Stimulated activated naive CD4-positive, alpha-beta T cell treated with Interleukin-2 at 50 U/mL for 16 hours (primary cell): ENCODE measurements at places on chromosomes 3 and 15.

DNA sequence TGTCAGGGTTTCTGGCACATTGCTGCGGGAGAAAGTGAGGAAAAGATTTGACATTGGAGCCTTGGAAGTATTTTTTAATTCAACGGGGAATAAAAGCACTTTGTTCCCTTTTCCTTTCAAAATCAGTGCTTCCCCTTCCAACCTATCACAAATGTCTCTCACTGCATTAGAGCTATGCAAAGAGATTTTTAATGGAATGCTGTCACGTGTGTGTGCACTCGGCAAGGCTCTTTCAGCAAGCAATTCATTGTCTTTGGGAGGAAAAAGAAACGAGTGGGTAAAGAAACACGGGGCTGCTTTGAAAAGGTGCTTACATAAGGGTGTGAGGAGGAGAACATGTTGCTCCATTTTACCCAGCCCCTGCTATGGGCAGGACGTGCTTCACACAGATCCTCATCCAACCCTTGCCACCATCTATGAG lies 490.4 kb upstream of the PROK2 start:
- DNase-seq, result no peak

GRCh38 chr3:155185631-155186071 lies 105.5 kb downstream of the MME start:
- DNase-seq, result no peak

DNA sequence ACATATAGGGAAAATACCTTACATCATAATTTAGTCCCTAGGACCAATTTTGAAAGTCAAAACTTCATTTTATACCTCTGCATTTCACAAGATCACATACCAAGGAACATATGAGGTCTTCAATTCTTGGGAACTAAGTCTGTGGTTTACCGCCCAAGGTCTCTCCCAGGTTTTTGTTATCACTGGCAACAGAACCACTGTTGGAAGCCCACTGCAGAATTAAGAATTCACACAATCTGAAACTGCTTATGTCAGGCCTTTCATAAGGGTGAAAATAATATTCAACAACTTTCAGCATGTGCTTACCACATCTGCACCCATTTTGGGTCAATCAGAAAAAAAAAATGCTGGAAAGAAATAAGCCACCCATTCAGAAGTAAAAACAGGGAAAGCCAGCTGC lies 107.2 kb upstream of the MME start:
- no peak for DNase-seq

DNA sequence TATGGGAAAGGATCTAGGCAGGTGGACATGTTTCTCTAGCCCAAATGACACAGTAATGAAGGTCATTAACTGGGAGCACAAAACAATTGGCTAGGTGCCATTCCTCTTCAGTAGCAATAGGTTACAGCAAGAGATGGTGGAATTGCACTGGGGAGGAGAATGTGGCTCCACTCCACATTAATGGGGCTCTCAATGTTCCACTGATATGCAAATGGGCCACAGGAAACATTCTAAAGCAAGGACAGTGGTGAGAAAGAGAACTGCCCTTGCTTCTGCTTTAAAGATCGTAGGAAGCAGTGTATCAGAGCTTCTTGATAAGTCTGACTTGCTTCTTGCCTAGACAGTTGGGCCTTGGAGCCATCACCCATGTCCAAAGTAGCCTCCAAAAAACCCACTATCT lies 271.4 kb upstream of the PPP2R3A start:
- no peak for DNase-seq

GRCh38 chr3:122004991-122005565 lies 17.0 kb downstream of the ILDR1 start:
- peak; percentile 39 for DNase-seq

DNA sequence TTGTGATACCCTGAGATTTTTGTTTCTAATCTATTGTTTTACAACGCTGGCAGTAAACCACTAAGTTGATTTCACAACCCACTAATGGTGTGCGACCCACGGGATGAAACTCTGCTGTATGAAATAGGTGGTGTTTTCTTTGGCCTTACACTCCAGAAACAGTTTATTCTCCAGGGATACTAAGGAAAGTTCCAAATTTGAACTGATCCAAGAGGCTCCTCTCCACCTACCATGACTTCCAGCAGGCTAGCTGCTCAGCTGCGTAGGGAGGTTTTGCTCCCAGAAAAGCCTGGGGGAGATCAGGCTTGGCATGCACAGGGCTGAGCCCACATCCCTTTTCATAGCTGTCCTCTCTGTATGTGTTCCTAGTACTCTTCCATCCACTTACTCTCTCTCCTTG lies 71.5 kb downstream of the FAM174B start:
- no peak for DNase-seq

GRCh38 chr3:9207116-9207763 lies 42.2 kb downstream of the SRGAP3 start:
- no peak for DNase-seq

DNA sequence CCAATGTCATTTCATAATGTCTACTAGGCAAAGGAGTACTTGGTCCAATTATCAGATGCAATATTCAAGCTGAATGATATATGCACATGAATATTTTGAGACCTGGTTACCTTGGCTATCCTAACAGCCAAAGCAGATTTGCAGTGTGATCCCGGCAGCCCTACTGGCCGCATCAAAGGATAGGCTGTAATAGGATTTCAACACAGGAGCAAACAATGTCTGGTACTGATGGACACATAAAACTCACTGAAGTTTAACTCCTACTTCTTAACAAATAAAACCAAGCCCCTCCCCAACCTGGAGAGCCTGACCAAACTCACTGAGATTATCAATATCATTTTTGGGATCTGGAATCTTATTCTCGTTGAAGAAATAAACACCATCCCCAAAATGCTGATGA lies 130.2 kb downstream of the FOXP1 start:
- DNase-seq, result no peak

DNA sequence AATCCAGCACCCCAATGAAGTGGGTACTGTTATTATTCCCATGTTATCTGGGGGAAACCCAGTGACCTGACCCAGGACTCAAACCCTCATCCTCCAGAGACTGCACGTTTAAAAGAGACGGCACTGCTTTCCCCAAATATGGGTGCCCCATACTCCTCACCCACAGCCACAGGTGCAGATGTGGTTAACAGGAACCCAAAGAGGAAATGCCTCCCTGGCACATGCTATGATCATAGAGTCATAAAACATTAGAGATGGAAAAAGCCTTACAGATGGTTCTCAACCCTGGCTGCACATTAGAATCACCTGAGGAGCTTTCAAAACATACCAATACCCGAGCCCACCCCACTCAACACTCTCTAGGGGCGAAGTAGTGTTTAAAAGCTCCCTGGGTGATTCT lies 111.5 kb downstream of the SEMA5B start:
- DNase-seq, result no peak

- DNase-seq, result no peak
Measured at GRCh38 chr3:157123621-157124020, 36.3 kb downstream of the CCNL1 start.

DNA sequence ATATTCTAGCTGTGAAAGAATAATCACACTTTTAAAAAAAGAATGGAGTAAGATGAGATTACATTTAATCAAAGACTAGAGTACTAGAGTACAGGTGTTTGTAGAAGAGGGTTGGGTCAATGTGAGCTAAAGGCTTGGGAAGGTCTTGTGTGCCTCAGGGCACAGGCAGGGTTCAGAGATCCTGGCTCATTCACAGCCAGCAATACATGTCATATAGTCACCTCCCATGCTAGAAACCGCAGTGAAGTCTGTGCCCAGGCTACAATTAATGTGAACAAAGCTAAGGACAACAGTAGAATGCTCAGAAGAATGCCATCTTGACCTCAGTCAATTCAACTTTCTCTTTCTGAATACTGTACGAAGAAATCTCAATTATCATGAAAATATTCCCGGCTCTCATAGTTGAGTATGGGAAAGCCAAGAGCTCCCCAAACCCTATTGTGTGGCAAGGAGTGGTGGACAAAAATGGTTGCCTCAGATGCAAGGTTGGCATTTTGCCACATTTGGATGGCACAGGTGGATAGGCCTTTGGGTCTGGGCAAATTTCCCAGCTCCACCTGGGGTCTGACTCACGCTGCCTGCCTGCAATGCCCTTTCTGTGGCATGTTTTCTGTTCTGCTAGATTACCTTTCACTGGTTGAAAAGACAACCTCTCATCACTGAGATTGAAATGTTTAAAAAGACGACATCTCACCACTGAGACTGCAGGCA lies 70.2 kb downstream of the NMD3 start:
- no peak for DNase-seq

DNA sequence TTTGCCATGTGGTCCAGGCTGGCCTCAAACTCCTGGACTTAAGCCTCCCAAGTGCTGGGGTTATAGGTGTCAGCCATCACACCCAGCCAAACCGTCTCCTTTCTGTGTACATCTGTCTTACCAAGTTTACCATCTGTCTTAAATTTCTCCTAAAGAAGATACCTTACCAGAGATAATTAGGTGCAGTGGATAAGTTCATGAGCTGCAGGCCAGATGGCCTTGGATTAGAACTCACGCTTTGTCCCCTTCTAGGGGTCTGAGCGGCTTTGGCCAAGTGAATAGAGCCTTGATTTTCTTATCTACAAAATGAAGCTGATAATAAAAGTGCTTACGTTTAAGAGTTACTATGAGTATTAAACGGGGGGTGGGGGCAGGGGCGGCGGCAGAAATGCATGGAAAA lies 103.9 kb downstream of the SUCLG2 start:
- DNase-seq, result no peak

GRCh38 chr3:27479806-27480543 lies 4.2 kb downstream of the SLC4A7 start:
- no peak for DNase-seq

DNA sequence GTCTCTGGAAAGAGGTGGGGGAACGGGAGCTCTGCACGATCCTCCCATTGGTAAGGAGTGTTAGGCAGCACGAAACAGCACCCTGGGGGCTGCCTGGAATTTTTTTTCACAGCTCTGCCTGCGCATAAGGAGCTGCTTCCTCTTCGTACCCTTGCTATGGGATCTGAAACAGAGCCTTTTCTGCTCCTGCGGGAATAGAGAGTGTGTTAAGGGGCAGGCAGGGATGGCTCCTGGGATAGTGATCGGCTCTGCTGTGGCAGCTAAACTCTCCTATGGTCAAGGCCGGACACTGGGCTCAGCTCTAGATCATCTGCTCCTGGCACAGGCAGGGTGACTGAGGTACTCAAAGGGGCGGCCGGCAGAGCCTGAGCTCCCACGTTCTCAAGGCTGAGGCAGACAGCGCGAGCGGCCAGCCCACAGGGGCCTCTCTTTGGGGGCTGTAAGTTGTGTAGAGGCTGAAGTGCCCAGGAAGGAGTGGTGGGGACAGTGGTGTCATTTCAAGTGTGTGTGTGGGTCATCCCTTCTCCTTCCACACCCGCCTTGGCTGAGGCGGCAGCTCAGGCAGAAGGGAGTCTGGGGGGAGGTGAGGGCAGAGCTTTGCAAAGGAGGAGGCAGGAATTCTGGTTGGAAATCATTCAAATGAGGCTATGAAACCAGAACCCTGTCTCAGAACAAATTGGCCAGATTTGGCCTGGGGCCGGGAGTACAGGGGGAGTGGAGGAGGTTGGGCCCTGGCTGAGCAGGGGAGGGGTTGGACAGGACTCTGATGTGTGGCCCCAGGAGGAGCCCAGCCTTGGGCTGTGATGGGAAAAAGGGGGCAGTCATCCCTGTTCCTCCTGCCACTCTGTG lies 31.0 kb downstream of the EPHB3 start:
- no peak for DNase-seq

DNA sequence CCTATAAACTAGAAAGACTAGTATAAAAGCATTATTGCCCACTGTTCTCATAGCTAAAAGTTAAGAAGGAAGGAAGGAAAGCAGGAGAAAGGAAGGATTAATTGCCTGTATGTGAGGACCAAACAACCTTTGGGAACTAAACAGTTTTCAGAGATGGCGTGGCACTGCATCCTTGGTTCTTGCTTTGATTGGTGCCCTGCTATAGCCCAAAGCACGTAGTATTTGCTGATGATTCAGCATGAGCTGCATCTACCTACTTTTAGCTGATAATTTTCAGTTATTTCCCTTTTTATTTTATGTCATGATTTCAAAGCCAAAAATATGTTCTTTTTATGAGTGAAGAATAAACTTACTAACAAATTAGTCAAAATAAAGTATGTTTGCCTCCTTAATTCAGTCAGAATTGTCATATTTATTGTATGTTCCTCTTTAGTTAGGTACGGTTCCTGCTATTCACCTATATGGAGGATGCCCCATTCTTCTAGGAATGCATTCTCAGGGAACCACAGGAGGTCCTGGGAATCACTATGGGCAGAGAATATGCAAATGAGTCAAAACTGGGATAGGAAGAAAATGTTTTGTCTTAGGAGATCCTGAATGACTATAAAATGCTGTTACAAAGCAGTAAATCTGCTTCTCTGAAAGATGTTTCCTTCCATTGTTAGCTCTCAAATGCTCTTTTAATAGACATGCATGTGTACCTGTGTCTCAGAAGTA lies 65.4 kb upstream of the THSD4 start:
- DNase-seq, result no peak

DNA sequence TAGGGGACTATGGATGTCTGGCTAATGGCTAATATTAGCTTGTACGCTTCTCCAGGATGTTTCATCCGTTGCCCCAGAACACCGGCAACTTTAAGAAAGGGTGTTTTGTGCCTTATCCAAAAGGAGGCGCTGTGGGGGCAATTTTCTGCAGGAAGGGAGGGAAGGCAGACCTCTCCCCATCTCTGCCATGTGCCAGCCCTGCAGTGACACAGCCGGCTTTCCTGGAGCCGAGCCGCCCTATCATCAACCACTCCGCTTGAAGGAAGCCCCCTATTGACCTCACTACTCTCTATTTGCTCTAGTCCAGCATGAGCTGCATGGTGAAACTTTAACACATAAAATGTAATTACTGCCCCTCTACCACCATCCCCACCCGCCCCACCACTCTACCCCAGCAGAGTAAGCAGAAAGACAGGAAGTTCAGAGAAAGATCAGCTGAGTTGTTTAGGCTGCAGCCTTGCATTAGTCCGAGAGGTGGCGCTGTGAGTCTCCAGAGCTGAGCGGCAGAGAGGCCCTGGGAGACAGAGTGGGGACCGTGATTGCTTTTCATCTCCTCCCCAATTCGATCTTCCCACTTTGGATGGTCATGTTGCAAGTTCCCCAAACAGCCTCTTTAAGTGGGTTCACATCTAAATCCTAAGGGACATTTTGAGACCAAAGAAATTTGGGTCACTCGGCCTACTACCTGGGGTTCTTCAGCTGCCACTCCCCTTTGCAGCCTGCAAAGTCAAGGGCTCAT lies 24.5 kb upstream of the RAD18 start:
- peak; percentile 0 for DNase-seq

DNA sequence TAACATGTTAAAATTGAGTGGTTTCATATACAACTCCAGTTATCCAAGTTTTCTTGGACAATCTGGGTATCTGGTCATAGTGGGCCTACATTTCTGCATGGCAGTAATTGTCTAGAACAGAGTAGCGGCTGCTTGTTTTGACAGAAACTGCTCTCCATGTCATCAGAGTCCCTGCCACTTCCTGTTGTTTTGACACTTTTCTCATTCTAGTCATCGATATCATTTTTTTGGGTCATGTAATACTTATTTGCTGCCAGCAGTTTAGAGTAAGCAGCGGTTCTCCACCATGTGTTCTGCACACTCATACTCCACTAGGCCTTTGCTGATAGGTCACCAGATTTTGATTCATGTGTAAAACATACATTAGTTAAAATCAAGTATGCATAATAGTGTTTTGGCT lies 81.5 kb downstream of the SLC25A26 start:
- peak; percentile 36 for DNase-seq
